ENCODE measurements at places on chromosomes 3 and 15.

DNA sequence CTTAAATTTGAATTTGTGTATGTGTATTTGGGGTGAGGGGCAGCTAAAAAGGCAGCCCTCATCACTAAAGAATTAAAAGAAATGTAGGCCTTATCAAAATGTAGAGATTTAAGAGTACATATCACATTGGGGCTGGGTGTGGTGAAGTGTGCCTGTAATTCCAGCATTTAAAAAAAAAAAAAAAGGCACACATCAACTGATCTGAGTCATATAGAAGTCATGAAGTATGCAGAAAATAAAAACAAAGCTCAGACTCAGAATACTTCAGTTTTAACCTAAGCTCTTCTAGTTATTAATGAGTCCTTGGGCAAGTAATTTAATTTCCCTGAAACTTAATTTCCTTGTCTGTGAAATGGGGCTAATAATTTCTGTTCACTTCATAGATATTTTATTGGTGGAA lies 31.6 kb downstream of the SLC24A1 start:
- DNase-seq = no peak

DNA sequence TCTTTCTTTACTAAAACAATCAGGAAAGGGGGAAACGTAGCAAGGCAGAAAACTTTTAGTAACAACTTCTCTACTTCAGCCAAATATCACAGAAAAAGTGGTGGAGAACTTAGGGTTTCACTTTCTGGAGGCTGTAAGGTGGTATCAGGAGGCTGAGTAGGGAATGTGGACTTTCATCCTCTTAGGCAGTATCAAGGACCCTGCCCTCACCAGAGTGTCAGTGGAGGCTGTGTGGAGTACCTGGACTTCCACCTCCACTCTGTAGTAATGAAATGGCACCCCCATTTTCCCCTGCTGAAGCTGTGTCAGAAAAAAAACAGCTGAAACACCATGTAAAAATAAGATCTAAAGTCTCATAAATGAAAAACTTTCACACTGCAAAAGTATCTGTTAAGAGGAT lies 11.2 kb upstream of the HHLA2 start:
- no peak for DNase-seq

GRCh38 chr3:72245183-72245811 lies 460.3 kb upstream of the PROK2 start:
- no peak for DNase-seq

GRCh38 chr15:76258460-76258859 lies 52.8 kb downstream of the ETFA start:
- DNase-seq = no peak

- DNase-seq = no peak
Observed at GRCh38 chr3:126951561-126951960, 31.4 kb upstream of the PLXNA1 start.

Measured in AG04449 (cell line).